ENCODE measurements at places on chromosomes 2 and 18. TPM values are rescaled to one million over a fixed set of nuclear protein-coding genes. Genes with fewer than 3 reads are reported as not detected.

The FOXD4L1 gene
- total RNA-seq: not detected

- no peak for DNase-seq
Measured at GRCh38 chr2:225725726-225726125, 326.2 kb downstream of the NYAP2 start.

DNA sequence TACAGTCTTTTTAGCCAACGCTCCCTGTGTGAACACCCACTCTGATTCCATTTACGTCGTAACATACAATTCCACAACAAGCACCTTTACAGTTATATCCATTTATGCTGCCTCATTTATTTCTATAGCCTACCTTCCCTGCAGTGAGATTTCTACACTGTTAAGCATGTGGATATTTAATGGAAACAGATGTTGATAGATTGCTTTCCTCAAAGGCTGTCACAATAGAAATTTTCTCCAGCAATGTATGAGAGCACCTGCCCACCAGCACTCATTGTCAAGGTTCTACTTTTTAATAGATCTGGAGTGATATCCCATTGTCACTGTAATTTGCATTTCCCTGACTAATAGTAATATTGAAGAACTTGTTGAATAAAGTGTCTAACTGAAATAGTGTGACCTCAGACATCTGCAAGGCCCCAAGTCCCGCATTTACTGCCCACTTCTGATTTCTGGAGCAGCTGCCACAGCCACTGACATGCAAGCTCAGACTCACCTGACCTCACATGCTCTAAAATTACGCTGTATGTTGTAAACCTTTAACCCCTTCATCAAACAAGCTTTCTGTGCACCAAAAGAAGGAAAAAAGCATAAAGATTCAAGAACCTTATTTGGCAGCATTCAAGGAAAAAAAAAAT lies 295.1 kb downstream of the CNTNAP5 start:
- DNase-seq: no peak

DNA sequence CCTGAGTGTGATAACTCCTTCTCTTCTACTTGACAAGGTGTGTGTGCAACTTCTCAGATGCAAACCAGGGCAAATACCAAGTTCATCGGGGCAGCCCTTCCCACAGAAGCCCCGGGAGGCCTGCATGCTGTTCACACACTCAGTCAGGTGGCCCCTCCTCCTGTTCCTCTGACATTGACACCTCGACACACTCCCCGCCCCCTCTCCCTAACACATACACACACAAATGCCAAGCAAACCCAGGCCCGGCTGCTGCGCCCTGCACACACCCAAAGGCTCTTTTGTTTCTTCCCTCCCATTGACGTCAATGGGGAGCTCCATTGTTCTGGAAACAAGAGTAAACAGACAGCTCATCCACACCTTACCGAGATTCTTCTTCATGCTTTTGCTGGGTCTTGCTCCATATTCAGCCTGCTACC lies 1.7 kb upstream of the PER2 start:
- no peak for DNase-seq

DNA sequence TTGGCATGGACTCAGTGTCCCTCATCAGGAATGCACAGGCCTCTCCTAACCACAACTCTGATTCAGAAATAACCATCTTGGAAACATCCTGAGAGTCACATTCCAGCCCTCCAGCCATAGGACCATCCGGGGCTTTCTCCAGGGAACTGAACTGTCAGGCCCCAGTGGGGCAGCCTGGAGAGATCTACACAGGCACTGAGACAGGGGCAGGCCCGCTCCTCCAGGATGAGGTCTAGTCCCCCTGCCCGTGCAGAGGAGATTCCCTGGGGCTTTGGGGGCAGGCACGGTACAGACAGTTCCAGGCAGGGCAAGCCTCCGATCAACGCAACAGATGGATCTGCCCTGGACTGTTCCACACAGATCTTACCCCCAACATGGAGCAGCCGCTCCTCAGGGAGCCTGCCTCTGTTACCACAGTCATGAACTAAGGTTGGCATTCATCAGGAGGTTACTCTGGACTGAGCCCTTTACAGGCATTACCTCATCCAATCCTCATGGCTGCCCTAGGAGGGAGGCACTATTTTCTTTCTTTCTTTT lies 12.0 kb downstream of the KCNK3 start:
- no peak for DNase-seq

The ELOA2 gene
- not detected for total RNA-seq

The APOB gene
- total RNA-seq: not detected

GRCh38 chr18:71784777-71785176 lies 759.4 kb downstream of the CBLN2 start:
- peak; percentile 4 for DNase-seq

DNA sequence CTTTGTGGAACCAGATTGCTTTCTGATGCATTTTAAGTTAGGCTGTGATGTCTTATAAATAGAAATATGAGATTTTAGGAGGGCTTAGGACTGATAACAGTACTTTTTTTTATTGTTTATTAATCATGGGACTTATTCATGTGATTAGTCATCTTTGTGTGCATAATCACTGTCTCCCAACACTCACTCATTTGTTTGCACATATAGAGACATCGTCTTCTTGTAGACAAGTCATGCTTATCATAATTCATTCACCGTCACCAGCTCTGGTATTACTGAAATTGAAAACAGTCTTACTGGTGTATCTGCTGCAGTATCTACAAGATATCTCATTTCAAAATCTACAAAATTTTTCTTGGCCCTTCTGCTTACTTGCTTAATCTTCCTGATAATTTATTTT lies 45.8 kb downstream of the WDR7 start:
- no peak for DNase-seq

DNA sequence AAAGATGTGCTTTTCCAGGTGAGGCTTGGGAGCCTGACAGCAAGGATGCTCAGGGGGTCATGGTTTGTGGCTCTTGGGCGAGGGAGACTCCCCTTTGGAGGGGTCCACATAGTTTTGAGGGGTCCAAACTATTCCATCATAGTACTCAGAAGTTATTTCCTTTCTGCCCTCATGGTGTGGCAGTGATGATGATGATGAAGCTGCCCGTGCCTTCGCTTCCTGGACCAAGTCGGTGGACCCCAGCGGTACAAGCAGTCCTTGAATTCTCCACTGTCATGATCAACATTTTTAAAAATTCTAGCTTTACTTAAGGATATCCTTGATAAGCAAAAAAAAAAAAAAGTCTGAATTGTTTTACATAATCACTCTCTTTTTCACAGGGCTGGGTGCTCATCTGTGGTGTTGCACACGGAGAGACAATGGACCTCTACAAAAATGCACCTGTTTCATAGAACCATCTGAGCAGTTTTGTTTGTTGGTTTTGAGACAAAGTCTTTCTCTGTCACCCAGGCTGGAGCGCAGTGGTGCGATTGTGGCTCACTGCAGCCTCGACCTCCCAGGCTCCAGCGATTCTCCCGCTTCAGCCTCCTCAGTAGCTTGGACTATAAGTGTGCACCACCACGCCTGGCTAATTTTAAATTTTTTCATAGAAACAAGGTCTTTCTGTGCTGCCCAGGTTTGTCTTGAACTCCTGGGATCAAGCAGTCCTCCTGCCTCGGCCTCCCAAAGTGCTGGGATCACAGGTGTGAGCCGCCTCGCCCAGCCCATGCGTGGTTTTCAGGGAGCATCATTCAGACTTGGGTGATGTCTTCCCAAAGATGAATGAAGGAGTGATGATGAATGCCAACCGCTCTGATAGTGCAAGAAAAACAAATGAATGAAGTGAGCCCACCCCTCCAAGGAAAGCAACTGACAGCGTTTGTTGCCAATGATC lies 271.4 kb upstream of the HDAC4 start:
- DNase-seq: no peak

The NEB gene
- total RNA-seq: 0.52 TPM

The STRN gene
- total RNA-seq: 15.6 TPM

Measured in CD8-positive, alpha-beta T cell (primary cell).